Activated effector memory CD4-positive, alpha-beta T cell treated with Interleukin-2 at 50 U/mL for 16 hours (primary cell): ENCODE measurements at places on chromosomes 11 and 22.

GRCh38 chr22:45880091-45880715, 96.8 kb downstream of the WNT7B start:
- no peak for DNase-seq

- no peak for DNase-seq
These were observed 171.0 kb upstream of the ARHGAP20 start for GRCh38 chr11:110883256-110883655.

DNA sequence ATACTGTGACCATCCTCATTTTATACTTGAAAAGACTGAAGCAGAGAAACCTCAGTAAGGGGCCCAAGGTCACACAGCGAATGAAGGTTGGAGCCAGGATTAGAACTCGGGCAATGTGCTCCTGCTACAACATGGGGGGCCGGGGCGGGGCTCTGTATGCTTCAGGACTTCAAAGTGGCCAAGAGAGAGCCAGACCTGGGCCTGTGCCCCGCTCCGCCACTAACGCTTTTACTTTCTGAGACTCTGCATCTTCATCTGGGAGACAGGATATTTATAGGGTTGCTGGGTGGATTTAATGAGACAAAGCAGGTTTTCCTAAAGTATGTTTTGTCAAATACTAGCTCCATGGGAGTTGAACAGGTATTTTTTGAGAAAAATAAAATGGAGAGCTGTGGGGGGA, 33.9 kb upstream of the LYVE1 start:
- DNase-seq = no peak

DNA sequence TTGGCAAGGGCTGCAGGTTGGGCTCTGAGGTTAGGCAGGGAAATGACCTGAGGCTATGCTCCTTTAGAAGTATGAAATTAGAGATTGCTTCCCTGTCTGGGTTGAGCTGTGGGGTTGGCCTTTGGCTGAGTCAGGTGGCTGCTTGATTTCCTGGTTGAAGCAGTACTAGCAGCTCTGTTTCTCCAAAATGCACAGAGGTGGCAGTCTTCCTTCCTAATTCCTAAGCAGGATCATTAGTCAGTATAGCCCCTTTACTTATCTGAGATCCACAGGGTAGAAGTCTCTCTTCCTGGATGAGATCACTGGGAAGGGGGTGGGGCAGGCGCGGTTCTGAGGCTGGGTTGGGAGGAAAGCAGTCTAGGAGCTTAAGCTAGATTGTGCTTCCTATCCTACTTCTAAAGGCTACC, 1917.5 kb downstream of the LRRC4C start:
- no peak for DNase-seq

GRCh38 chr11:92050305-92050704, 174.3 kb upstream of the FAT3 start:
- no peak for DNase-seq

DNA sequence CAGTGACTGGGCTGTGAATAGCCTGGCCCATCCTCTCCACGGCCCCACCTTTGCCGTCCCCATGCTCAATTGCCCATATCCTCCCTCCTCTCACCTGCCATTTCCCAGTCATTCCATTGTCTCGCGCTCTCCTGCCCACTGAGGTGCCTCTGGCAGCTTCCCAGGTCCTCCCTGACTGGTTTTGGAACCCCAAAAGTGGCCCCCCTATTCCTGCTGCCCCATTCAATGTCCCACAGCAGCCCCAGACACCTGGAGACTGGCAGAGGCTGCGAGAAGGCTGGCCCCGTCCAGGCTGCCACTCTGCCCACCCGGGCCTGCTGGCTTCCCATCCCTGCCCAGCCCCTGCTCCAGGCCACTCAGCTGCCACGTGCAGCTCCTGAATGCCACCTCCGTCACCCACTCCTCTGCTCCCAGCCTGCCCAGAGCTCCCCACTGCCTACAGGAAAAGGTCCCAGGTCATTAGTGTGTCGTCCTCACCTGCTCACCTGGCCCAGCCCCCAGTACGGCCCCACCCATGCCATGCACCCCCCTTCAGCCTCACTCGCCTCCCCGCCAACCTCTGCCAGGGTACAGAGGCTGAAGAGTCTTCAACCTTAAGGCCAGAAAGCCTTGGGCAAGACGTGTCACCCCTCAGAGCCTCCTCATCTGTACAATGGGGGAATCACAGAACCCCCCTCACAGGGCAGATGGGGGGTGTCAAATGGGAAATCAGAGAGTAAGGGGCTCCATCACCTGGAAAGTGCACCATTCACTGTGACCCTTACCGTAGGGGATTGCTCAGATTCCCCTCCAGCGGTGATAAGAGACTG, 37.5 kb downstream of the KCNJ4 start:
- DNase-seq = no peak

DNA sequence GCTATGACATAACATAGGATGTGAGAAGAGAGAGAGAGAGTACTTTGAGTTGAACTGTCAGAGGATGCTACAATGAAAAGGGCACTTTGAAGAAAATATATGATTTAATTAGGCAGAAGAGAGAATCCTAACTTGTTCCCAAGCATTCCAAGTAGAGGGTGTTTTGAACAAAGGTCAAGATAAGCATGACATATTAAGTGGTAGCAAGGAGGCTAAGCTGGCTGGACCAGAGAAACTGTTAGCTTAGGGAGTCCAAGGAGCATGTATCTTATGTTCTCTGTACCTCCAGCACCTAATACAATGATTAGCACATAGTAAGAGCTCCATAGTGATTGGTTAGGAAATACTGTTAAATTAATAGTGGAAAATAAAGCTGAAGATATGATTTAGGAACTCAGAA, 479.6 kb downstream of the TMEM135 start:
- no peak for DNase-seq

DNA sequence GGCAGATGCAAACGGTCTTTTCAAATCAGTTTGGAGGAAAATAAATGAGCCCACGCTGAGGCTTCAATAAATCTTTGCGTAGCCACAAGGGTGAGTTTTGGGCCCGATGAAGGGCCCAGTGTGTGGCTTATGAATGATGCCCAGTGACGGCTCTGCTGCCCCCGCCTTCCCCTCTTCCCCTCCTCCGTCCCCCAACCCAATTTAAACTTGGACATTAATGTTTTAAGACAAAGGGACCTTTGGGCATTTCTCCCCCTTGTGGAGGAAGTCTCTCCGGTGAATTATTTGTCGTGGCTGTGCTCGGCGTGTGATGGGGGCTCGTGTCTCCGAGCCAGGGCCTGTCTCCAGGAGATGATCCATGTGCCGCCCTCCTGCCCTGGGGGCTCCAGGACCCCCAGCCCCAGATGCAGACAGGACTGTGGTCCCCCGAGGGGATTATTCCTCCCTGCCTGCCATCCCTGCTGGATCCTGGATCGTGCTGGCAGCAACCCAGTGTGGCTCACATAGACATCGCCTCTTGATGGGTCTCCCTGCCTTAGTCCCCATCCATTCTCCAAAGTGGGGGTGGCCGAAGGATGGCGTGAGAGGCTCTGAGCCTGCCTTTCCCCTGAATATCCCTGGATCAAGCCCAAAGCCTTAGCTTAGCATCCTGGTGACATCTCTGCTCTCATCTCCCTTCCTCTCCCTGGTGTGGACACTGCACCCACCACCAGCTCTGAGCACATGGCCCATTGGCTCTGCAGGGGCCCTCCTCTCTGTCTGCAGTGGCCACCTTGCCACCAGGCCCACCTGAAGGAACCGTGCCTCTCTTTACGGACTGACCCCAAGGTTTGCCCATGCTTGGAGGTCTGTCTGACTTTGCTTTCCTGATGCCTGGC, 56.4 kb downstream of the SMIM38 start:
- no peak for DNase-seq

DNA sequence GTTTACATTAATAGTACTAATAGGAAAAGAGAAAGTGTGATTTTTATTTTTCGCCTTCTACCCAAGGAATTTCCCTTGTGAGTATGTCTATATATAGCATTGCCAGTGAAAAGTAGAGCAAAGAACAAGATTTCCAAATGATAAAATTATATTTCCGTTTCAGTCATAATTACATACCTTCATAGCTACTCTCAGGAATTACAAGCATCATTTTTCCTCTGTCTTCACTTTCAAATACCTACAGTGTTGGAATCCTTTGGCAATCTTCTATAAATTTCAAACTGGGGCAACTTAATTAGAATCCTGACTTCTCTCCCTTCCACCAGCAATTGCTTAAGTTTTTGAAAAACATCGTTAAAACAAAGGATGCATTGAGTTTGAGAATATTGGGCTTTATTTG, 35.5 kb upstream of the SPON1 start:
- no peak for DNase-seq

DNA sequence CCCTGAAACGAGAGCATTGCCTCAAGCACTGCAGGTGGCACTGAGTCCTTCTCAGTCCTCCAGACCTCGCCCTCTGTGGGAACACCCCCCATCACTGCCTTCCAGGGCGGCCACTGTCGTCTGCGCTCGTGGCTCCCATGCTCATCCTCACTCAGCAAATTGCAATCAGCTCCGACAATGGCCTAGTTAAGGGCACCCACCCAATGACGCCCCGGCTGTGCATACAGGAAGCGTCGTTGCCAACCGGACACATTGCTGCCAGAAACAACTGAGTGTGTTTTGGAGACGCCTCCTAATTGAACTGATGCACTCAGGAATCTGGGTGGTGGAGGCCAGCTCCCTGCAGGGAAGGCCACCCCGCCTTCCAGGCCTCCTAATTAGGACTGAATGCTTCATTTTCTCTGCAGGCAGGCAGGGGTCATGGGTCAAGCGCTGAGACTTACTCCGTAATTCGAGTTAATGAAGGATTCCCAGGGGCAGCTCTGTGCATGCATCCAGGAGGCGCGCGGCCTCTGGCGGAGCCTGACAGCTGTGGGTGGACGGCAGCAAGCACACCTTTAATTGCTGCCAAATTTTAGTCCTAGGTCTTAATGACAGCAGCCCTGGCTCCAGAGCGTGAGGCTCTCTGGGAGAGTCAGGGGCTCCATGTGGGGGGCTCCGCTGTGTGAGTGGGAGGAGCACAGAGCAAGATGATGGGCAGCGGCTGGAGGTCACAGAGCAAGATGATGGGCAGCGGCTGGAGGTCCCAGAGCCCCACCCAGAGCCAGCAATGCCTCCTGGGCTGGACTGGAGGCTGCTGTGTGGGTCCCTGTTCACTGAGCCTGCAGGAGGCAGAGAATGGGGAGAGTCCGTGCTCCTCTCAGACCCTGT, 199.0 kb downstream of the BRD1 start:
- DNase-seq = no peak

- DNase-seq = no peak
These were observed at the start of gene PKP3 for GRCh38 chr11:394034-394857. TSS of gene PKP3 (plus strand) at chr11:394209. CDS start at chr11:394293, 84 bp downstream.
